CD4-positive, CD25-positive, alpha-beta regulatory T cell (primary cell): ENCODE measurements at places on chromosomes 11 and 22. TPM values are rescaled to one million over a fixed set of nuclear protein-coding genes. Genes with fewer than 3 reads are reported as not detected.

- no peak for DNase-seq
Observed at GRCh38 chr11:128755564-128755963, 61.7 kb downstream of the FLI1 start.

- no peak for DNase-seq
Observed at GRCh38 chr11:85196968-85197367, 430.2 kb downstream of the DLG2 start.

DNA sequence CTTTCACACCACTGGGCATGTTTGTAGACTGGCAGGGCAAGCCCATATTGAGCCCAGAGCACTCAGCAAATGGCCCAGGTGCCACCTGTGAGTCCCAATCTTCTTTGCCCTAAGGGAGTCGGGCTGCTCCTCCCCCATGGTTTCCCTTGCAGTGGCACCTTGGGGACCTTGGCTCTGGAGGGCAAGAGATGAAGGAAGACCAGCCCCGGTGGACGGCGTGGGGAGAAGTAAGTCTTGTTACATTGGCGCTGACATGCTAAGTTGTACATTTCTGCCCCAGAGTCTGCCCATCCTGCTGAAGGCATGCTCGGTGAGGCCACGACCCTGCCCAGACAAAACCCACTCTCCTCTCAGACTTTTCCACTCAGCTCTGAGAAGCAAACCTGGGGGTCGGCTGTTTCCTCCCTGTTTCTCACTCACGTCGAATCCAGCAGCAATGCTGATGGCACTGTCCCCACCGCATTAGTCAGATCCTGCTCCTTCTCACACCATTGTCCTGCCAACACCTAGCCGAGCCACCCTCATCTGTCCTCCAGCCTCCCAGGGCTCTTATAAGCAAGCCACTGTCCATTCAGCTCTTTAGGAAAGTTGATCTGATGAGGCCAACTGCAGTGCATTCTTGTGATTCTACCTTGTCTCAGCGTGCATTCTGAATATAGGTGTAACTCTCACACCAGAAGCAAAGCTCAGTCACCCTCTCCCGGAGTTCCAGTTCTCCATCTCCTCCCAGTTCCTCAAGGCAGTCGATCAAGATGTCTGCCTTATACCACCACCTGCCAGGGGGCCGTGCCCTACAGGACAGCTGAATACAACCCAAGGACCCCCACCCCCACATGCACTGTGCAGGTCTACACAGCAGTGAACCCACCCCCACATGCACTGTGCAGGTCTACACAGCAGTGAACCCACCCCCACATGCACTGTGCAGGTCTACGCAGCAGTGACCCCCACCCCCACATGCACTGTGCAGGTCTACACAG, 827.1 kb downstream of the TBC1D22A start:
- DNase-seq: no peak

DNA sequence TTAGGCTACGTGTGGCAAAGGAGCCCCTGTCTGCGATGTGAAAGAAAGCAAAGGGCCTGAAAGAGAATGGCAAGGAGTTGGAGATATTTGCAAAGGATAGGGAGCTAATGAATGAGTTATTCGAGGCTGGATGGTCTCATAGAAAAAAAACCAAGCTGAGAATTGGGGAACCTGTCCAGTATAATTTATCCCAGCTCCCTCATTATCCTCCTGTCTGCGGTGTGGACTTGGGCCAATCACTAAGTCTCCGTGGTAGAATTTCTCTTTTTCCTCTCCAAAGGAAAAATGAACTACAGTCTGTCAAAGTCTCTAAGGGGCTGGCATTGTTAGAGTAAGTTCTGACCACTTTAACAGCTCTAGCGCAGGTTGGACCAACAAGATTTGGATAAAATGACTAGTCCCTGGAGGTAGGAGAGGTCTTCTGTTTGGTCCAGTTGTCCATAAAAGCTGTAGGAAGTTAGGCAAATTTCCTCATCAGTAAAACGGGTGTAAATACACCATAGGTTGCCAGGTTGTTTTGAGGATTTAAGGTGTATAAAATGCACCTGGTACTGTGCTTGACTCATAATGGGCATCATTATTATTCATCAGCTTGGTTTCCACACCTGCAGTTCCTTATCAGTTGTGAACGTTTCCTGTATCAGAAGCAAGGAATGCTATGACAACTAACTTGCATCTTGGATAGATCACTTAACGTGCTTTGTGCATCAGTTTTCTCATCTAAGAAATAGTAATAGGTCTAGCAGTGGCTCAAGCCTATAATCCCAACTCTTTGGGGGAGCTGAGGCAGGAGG, 10.3 kb upstream of the CDON start:
- DNase-seq: no peak

DNA sequence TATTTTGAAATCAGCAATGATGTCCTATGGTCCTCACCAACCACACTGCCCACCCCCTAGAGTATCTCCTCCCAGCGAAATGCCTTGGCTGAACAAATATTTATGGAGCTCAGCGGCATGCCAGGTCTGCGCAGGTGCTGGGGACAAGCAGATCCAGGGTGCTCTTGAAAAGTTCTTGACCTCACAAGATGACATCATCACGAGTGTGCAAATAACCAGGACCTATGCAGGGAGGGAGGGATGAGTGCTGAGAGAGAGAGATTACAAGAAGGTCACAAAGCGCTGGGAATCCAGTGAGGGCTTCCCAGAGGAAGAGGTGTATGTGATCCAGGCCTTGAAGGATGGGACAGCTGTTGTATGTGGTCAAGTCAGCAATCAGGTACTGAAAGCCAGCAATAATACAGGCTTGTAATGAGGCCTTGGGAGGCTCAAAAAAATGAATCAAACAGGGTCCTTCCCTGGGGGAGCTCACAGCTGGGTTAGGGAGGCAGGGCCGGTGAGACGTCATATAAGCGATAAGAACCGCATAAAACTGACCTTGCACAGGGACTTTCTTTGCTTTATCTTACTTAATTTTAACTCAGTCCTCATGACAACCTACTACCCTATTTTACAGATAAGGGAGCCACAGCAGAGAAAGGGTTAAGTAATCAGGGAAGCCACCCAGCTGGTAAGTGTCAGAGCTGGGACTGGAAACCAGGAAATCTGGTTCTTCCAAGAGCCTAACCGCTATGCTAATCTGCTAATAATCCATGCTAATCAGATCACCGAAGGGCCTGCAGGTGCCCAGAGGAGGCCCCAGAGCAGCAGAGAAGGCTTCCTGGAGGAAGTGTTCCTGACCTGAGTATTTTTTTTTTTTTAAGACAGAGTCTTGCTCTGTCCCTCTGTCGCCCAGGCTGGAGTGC, 8.2 kb downstream of the ARRB1 start:
- DNase-seq: no peak

DNA sequence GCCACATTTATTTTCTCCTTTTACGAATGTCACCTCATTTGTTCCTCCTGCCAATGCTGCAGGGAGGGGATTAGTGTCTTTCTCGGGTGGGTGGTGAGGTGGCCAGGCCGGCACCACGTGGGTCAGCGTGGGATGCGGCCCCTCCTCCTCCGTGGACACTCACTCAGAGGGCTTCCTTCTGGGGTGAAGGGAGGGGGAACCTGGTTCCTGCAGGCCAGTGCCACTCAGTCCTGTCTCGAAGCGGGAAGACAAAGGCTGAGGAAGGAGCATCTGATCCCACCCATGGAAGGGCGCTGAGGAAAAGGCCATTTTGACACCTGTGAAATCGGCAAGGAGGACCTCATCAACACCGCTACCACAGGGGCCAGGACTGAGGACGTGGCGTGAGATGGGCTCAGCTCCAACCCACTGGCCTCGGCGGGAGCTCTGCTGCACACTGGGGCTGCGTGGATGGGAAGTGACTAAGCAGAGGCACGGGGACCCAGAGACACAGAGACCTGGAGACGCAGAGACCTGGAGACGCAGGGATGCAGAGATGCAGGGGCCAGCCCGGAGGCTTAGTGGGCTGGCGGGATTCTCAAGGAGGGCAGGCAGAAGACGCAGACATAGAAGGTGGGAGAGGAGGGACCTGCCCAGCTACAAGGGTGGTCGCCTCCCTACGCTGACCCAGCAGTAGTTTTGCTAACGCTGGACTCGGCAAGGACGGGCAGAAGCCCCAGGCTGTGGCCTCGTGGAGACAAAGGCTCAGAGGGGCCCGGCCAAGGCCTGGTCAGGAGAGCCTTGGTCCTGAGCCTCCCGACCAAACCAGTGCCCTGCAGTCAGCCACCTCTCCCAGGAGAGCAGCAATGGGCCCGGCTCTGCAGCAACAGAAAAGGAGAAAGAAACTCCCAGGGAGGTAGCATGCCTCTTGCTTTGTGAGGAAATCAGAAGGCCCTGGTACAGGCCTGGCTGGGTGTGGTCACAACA, 1071.2 kb downstream of the BRD1 start:
- no peak for DNase-seq

- DNase-seq: no peak
Observed at GRCh38 chr11:1567052-1567720, 4.9 kb downstream of the DUSP8 start.

Gene ACRV1
- total RNA-seq: not detected

Gene OR10A2
- not detected for total RNA-seq
